ENCODE measurements at places on chromosomes 1 and 21. TPM values are rescaled to one million over a fixed set of nuclear protein-coding genes. Genes with fewer than 3 reads are reported as not detected.
A peak's percentile ranks its signal among the peaks of the same experiment; 100 is the strongest.

DNA sequence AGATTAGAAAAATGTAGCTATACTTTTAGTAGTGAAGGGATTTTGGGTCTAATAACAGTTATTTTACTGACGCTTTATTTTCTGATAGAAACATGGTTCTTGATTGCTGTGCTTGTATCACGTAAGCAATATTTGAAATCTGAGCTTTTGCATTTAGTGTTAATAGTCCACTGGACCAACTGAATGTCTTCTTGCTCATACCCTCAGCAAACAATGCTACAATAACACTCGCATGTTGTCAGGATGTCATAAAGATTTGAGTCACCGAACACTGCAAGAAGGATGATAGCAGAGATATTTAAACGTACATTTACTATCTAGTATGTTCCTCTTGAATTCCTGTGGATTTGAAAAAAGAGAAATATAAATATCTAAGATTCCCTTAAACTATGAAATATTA, 7.5 kb downstream of the DYRK1A start:
- H3K27me3 ChIP-seq = no peaks in the 10 kb centered on the region
- H3K4me3 ChIP-seq = no peak overlapping the region
- peak overlapping the region; percentile 78 for H3K27ac ChIP-seq
- DNase-seq = no peak

KANK4 gene
- not detected for total RNA-seq

RPE65 gene
- total RNA-seq = not detected

DNA sequence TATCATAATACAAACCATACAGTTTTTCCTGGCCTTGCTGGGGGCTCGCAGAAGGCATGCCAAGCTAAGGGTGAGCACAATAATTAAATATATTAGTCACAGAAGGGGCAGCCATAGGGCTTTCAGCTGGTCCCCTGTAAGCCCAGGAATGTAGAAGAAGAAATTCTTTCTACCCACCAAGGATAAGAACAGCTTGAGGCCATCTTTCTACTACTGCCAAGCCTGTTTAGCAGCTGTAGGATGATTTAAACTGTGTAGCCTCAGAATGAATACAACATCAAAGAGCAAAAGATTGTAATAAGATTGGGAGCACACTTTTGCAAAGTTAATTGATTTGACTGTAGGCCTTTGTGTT, 171.5 kb downstream of the LRRC7 start:
- H3K27me3 ChIP-seq = peaks cover 5% of the 10 kb centered on the region
- peak overlapping the region; percentile 63 for H3K27ac ChIP-seq
- H3K36me3 ChIP-seq = no peaks in the 10 kb centered on the region
- DNase-seq = no peak
- peaks cover 17% of the 10 kb centered on the region for H3K4me1 ChIP-seq
- H3K4me3 ChIP-seq = no peak overlapping the region

FCGR1A gene
- not detected for total RNA-seq

- no peak for DNase-seq
- H3K27me3 ChIP-seq = no peaks in the 10 kb centered on the region
- H3K4me3 ChIP-seq = no peak overlapping the region
- H3K36me3 ChIP-seq = no peaks in the 10 kb centered on the region
- no peak overlapping the region for H3K27ac ChIP-seq
- no peaks in the 10 kb centered on the region for H3K4me1 ChIP-seq
These were observed 633.8 kb downstream of the NCAM2 start for GRCh38 chr21:21631961-21632360.

GRCh38 chr1:150389650-150390049, 25.7 kb downstream of the RPRD2 start:
- peaks cover 14% of the 10 kb centered on the region for H3K4me1 ChIP-seq
- H3K36me3 ChIP-seq = no peaks in the 10 kb centered on the region
- no peaks in the 10 kb centered on the region for H3K27me3 ChIP-seq
- DNase-seq = no peak
- no peak overlapping the region for H3K27ac ChIP-seq
- H3K4me3 ChIP-seq = no peak overlapping the region

S100A3 gene
- 5.7 TPM for total RNA-seq

DNA sequence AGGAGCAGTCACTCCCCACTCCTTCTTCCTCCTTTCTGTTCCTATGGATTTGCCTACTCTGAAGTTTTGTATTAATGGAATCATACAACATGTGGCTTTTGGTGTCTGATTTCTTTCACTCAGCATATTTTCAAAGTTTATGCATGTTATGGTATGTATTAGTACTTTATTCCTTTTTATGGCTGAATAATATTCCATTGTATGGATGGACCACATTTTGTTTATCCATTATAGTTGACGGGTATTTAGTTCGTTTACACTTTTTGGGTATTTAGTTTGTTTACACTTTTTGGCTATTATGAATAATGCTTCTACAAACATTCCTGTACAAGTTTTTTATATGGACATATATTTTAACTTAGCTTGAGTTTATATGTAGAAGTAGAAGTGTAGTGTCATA, 113.1 kb downstream of the PCBP3 start:
- H3K36me3 ChIP-seq = peaks cover 11% of the 10 kb centered on the region
- H3K27ac ChIP-seq = no peak overlapping the region
- DNase-seq = no peak
- H3K4me1 ChIP-seq = no peaks in the 10 kb centered on the region
- peaks cover 17% of the 10 kb centered on the region for H3K27me3 ChIP-seq

DNA sequence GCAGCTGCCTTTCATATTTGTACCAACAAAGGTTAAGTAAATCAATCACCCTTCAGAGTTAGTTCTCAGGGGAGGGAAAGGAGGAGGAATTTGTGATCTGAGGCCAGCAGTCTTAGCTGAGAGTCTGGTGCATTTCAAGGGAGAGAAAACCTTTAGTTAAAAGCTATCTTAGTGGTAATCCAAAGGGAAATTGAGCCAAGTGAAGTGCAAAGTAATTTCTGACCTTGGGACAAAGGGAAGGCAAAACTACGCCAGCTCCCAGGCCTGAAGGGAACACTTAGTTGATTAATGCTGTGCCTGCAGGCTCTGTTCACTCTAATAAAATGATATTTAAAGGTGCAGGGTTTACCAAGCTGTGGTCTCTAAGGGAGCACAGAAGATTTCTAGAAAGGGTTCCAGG, 23.1 kb upstream of the FMOD start:
- H3K4me1 ChIP-seq = peaks cover 5% of the 10 kb centered on the region
- no peak overlapping the region for H3K27ac ChIP-seq
- H3K36me3 ChIP-seq = no peaks in the 10 kb centered on the region

- no peak overlapping the region for H3K4me3 ChIP-seq
- H3K27me3 ChIP-seq = no peaks in the 10 kb centered on the region
- H3K36me3 ChIP-seq = no peaks in the 10 kb centered on the region
- no peak overlapping the region for H3K27ac ChIP-seq
- DNase-seq = no peak
These were observed 275.8 kb downstream of the VAV3 start for GRCh38 chr1:107689159-107689558.

- H3K27me3 ChIP-seq = peaks cover 30% of the 10 kb centered on the region
- H3K27ac ChIP-seq = no peak overlapping the region
- no peaks in the 10 kb centered on the region for H3K4me1 ChIP-seq
- no peaks in the 10 kb centered on the region for H3K36me3 ChIP-seq
These were observed 167.2 kb upstream of the ATP1B1 start for GRCh38 chr1:168939110-168939946.

GRCh38 chr1:50659107-50659662, 235.9 kb upstream of the DMRTA2 start:
- H3K27me3 ChIP-seq = no peaks in the 10 kb centered on the region
- no peaks in the 10 kb centered on the region for H3K36me3 ChIP-seq
- no peak overlapping the region for H3K4me3 ChIP-seq
- H3K27ac ChIP-seq = peak overlapping the region; percentile 8
- DNase-seq = no peak

GRCh38 chr1:10056599-10056987, 23.8 kb downstream of the UBE4B start:
- H3K27ac ChIP-seq = peak overlapping the region; percentile 80
- peaks cover 7% of the 10 kb centered on the region for H3K36me3 ChIP-seq
- H3K4me3 ChIP-seq = no peak overlapping the region
- no peak for DNase-seq
- peaks cover 32% of the 10 kb centered on the region for H3K4me1 ChIP-seq

DNA sequence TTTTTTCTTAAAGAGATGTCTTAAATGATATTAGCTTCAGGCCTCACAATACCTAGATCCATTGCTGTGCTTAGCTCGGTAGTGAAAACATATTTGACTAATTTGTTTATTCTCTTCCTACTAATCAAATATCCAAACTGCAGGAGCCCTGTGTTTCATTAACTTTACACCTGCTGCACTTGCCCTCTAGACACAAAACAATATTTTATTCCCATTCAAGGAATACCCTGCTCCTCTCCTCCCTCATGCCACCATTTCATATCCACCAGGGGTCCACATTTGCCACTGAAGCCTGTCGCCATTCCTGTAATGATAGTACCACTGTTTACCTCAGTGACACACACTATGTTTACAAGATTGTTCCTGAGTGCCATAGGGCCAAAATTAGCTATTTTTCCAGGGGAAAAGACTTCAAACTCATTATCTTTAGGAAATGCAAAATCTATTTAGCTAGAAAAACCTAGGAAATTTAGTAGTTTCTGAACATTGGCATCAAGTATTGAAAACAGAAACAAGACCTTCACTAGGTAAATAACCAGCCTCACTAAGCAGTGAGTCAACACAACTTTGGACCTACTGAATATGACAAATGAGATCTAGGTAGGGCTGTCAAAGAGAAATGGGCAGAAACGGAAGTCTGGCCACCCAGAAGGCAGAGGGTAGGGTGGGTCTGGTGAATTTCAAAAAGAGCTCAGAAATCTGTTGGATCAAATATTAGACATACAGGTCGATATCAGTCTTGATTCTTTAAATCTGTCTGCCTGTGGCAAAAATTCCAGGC, 134.6 kb upstream of the KCNK1 start:
- H3K4me1 ChIP-seq = no peaks in the 10 kb centered on the region
- no peak overlapping the region for H3K27ac ChIP-seq
- DNase-seq = no peak
- no peaks in the 10 kb centered on the region for H3K36me3 ChIP-seq

GRCh38 chr21:45000637-45001133, 60.9 kb downstream of the SLX9 start:
- H3K27ac ChIP-seq = no peak overlapping the region
- H3K4me1 ChIP-seq = peaks cover 5% of the 10 kb centered on the region
- no peaks in the 10 kb centered on the region for H3K36me3 ChIP-seq
- no peaks in the 10 kb centered on the region for H3K27me3 ChIP-seq
- H3K4me3 ChIP-seq = no peak overlapping the region

KLHDC7A gene
- total RNA-seq = not detected

- H3K27me3 ChIP-seq = no peaks in the 10 kb centered on the region
- H3K4me1 ChIP-seq = no peaks in the 10 kb centered on the region
- no peak overlapping the region for H3K4me3 ChIP-seq
- no peak for DNase-seq
These were observed 98.3 kb downstream of the BACH1 start for GRCh38 chr21:29396951-29397455.

DNA sequence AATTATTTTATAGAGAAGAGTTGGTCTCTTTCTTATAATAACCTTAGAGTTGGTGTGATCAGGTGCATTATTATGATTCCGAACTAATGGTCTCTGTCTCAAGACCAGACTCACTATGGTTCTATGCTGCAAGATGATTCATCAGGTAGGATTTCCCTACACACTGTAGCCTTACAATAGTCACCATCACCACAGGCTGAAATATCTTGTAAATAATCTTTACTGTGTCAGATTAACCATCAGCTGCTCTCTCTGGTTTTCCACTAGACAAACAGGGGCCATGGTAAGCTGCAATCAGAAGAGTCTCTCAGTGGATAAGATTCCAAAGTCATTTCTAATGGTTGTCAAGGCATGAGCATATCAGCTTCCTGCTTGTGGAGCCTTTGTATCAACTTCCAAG, 4.4 kb upstream of the GBP4 start:
- no peaks in the 10 kb centered on the region for H3K27me3 ChIP-seq
- no peak overlapping the region for H3K27ac ChIP-seq
- no peak overlapping the region for H3K4me3 ChIP-seq

FOXO6 gene
- total RNA-seq = 0.99 TPM

DNA sequence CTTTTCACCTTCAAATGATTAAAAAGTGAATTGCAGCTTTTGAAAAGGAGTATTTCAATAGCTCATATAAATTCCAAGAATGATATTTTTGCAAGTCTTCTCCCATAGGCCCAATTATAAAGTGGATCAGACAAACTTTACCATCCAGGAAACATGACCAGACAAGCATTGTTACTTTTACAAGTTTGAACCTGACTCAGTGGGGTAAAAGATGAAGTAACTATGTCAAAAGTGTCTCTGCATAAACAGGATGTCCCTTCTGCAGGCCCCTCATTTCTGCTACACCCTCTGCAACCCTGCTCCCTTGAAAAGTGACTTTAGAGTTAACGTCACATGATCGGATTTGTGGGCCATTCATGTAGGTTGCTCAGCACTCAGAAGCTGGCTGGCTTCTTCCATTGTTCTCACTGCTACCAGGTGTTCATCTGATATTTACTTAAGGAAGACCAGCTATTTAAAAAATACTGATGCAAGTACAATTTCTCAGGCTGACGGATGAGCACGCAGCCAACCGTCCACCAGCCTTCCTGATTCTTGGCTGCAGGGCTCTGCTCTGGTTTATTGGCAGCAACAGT, 32.3 kb downstream of the URB1 start:
- no peak for DNase-seq
- H3K4me1 ChIP-seq = peaks cover 15% of the 10 kb centered on the region
- peaks cover 39% of the 10 kb centered on the region for H3K36me3 ChIP-seq
- H3K27me3 ChIP-seq = no peaks in the 10 kb centered on the region

DNA sequence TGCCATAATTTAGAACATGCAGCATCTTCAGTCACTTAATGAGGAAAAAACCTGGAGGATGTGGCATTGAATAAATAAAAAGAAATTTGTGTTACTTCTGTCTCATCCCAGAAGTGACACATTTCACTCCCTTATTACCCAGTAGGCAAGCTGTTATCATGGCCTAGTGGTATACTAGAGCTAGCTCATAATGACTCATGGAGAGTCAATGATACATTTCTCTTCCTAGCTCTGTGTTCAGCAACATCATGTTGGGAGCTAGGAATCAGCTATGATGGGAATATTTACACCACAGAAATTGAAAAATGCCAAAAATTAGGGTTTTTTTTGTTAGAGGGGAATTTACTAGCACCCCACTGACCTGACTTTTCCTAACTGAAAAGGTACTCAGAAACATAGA, 182.7 kb downstream of the HMCN1 start:
- H3K27ac ChIP-seq = no peak overlapping the region
- H3K36me3 ChIP-seq = peaks cover 17% of the 10 kb centered on the region
- H3K27me3 ChIP-seq = no peaks in the 10 kb centered on the region
- DNase-seq = no peak
- no peak overlapping the region for H3K4me3 ChIP-seq

SFN gene
- total RNA-seq = not detected
